ENCODE measurements at places on chromosomes 11 and 22. TPM values are rescaled to one million over a fixed set of nuclear protein-coding genes. Genes with fewer than 3 reads are reported as not detected.

RAB39A gene
- 0.82 TPM for polyA plus RNA-seq

C11orf91 gene
- not detected for polyA plus RNA-seq

MISFA gene
- 7.5 TPM for polyA plus RNA-seq

TTLL8 gene
- polyA plus RNA-seq: not detected

All from renal cortex interstitium (tissue), 15 donors.